Stimulated activated CD4-positive, alpha-beta T cell treated with anti-CD3 and anti-CD28 coated beads, Interleukin-2, amount 100 ng/mL, for 48 hours (primary cell): ENCODE measurements at places on chromosomes 5 and 9.

DNA sequence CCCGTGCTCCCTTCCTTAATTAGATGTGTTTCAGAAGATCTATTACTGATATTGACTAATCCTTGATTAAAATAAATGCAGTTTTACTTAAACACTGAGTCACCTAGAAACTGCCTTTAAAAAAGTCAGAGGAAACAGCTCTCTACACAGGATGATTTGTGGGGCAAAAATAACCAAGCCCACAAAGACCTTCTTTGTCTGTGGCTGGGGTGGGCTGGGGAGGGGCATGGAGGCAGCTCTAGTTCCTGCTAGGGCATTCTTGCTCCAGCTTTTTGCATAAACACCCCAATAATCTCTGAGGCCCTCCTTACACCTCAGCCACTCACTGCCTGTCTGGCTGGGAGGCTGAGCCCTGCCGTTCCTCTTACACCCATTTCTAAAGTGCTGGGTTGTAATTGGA lies 227.6 kb upstream of the DAP start:
- DNase-seq = no peak

GRCh38 chr9:95107001-95107749 lies 210.3 kb downstream of the FANCC start:
- no peak for DNase-seq

GRCh38 chr5:57818397-57818796 lies 335.8 kb upstream of the ACTBL2 start:
- no peak for DNase-seq

GRCh38 chr5:125316915-125317535 lies 570.6 kb upstream of the ZNF608 start:
- DNase-seq = no peak

DNA sequence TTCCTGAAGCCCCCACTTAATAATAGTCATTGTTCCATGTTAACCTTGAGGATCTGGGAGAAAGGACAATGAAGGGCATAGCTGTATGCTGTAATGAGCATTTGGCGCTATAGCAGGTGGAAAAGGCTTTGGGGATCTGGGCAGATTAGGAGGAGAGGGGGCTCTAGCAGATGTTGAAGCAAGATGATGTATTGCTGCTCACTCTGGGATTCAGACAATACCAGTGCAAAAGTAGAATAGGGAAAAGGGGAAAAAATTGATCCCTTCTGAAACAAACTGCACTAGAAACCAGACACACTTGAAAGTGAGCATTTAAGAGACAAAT lies 575.3 kb upstream of the MEF2C start:
- no peak for DNase-seq

- no peak for DNase-seq
Measured at GRCh38 chr5:54214722-54215121, 95.7 kb downstream of the ARL15 start.
